ENCODE measurements at places on chromosomes 7 and 10. TPM values are rescaled to one million over a fixed set of nuclear protein-coding genes. Genes with fewer than 3 reads are reported as not detected.

The EVX1 gene
- not detected for polyA plus RNA-seq

The TCERG1L gene
- polyA plus RNA-seq: 0.02 TPM

The ZNF37A gene
- polyA plus RNA-seq: 9.7 TPM

The NPSR1 gene
- not detected for polyA plus RNA-seq

The NODAL gene
- polyA plus RNA-seq: not detected

The PGAM2 gene
- polyA plus RNA-seq: not detected

The PNLIPRP3 gene
- polyA plus RNA-seq: not detected

The DYDC2 gene
- polyA plus RNA-seq: not detected

The ASB4 gene
- not detected for polyA plus RNA-seq

The BLVRA gene
- 124 TPM for polyA plus RNA-seq

The STEAP1 gene
- 26.1 TPM for polyA plus RNA-seq

The SPDYE1 gene
- polyA plus RNA-seq: not detected

The ELOVL3 gene
- polyA plus RNA-seq: 0.27 TPM

The VIPR2 gene
- not detected for polyA plus RNA-seq

The MYL10 gene
- polyA plus RNA-seq: not detected

The OSBPL3 gene
- polyA plus RNA-seq: 38.2 TPM

The ATOH7 gene
- polyA plus RNA-seq: 0.08 TPM

The CYP2C19 gene
- not detected for polyA plus RNA-seq

The MYL7 gene
- not detected for polyA plus RNA-seq

The LGI1 gene
- not detected for polyA plus RNA-seq

The MYPN gene
- 0.77 TPM for polyA plus RNA-seq

Data from fibroblast of lung (primary cell).